ENCODE measurements at places on chromosomes 7 and 10. TPM values are rescaled to one million over a fixed set of nuclear protein-coding genes. Genes with fewer than 3 reads are reported as not detected.
A peak's percentile ranks its signal among the peaks of the same experiment; 100 is the strongest.

DNA sequence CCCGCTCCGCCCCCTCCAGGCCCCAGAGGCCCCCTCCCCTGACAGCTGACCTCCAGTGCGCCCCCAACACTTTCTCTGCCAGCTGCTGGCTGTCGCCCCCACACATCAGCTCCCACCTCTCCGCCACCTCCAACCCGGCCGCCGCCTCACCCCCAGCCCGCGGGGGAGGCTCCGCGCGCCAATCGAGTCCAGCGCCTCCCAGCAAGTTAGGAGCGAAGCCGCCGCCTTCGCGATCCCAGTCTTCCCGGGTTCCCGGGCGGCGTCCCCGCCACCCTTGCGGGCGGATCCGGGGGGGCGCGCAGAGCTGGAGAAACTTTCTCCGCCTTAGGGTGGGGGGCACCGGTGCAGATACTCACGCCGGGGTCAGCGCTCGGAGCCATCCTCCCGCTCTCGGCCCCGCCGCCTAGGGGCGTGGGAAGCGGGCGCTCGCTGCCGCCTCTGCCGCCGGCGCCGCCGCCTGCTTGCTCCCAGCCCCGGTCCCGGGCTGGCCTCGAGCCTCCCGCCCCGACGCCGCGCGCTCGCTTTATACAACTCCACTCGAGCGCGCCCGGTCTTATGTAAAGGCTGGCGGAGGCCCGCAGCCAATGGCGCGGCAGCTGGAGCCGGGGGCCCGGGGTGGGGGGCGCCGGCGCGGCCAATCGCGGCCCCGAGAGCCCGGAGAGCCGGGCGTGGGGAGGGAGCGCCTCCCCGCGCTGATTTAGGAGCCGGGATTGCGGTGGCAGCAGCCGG, at the start of gene CRTAC1:
TSS of gene CRTAC1 (minus strand) at position 529 of the 729 bp plus-strand sequence. CDS start at position 380, 149 bp downstream.
- peaks cover 28% of the 10 kb centered on the region for H3K4me1 ChIP-seq
- peak within 1 kb of the TSS; percentile 55 for H3K27ac ChIP-seq
- no peak for DNase-seq
- H3K36me3 ChIP-seq: no peaks in the 10 kb centered on the region
- H3K27me3 ChIP-seq: no peaks in the 10 kb centered on the region
- peak within 1 kb of the TSS; percentile 54 for H3K4me3 ChIP-seq

- no peaks in the 10 kb centered on the region for H3K27me3 ChIP-seq
- H3K27ac ChIP-seq: no peak overlapping the region
- H3K36me3 ChIP-seq: peaks cover 63% of the 10 kb centered on the region
- no peak for DNase-seq
Measured at GRCh38 chr7:55160539-55160938, 141.7 kb downstream of the EGFR start.

GRCh38 chr7:11252705-11253272, 279.1 kb downstream of the PHF14 start:
- no peak overlapping the region for H3K27ac ChIP-seq
- no peaks in the 10 kb centered on the region for H3K4me1 ChIP-seq
- H3K4me3 ChIP-seq: no peak overlapping the region
- no peak for DNase-seq
- H3K36me3 ChIP-seq: no peaks in the 10 kb centered on the region
- no peaks in the 10 kb centered on the region for H3K27me3 ChIP-seq

DNA sequence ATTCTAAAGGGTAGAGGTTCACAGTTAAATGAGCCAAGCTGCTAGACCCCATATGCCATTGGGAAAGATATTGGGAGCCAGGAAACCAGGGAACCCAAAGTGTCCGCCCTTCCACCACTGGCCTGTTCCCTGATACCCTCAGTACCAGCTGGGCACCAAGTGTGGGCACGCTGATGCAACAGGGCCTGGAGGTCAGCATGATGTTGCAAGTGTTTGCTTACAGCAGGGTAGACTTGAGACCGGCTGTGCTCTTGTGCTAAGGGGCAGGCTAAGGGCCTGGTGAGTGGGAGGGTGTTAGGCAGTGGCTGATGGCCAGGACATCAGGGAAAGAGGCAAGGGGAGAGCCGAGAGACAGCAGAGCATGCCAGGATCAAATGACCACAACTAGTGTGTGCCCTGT, 21.0 kb upstream of the MYL7 start:
- H3K36me3 ChIP-seq: no peaks in the 10 kb centered on the region
- no peaks in the 10 kb centered on the region for H3K27me3 ChIP-seq
- no peak for DNase-seq
- H3K4me1 ChIP-seq: no peaks in the 10 kb centered on the region
- H3K4me3 ChIP-seq: no peak overlapping the region

- DNase-seq: no peak
- no peaks in the 10 kb centered on the region for H3K27me3 ChIP-seq
- H3K4me1 ChIP-seq: no peaks in the 10 kb centered on the region
- no peak overlapping the region for H3K4me3 ChIP-seq
Measured at GRCh38 chr10:105148921-105149320, 507.8 kb downstream of the SORCS3 start.

DNA sequence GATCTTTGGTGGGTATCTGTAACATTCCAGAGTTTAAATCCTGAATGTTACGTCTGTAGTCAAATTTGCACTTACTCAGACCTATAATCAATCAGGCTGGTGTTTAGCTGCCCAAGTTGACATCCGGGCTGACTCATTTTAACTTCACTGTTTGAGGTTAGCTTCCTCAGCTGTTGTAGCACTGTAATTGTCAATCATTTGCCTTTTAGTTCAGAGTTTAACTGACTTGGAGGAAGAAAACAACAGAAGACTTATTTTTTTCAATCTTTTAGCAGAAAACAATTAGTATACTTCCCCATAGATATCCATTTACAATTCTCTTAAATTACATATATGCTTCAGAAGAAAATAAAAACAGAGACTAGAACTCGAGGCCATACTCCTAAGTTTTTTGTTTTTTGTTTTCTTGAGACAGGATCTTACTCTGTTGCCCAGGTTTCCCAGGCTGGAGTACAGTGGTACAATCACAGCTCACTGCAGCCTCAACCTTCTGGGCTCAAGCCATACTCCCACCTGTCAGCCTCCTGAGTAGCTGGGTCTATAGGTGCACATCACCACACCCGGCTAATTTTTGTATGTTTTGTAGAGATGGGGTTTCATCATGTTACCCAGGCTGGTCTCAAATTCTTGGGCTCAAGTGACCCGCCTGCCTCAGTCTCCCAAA, 38.5 kb upstream of the LRRC17 start:
- H3K27me3 ChIP-seq: no peaks in the 10 kb centered on the region
- no peaks in the 10 kb centered on the region for H3K36me3 ChIP-seq
- H3K4me3 ChIP-seq: no peak overlapping the region
- peak; percentile 37 for DNase-seq
- no peak overlapping the region for H3K27ac ChIP-seq

Gene WNT8B
- not detected for total RNA-seq

Gene AGAP9
- total RNA-seq: 2.6 TPM

Gene LRIT1
- total RNA-seq: not detected

All from esophagus muscularis mucosa (tissue), 4 donors.